ENCODE measurements at places on chromosomes 13 and 19.

GRCh38 chr13:77537289-77537919, 1.9 kb downstream of the SCEL start:
- DNase-seq = no peak

DNA sequence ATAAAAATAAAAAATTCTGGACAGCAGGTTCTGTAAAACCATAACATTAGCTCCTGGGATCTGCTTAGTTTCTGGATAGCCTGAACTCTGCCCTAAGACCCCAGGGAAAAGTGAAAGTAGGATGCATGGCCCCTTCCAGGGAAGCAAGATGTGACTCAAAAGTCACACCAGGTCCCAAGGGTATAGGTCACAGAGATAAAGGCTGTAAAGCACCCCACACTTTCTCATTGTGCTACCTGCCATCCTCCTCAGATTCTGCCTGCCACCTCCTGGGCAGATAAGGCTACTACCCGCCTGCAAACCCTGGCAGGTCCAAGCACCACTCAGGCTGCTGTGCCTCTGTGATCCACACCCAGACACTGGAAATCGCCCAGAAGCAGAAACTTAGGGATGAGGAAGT, 20.6 kb downstream of the FFAR2 start:
- DNase-seq = peak; percentile 37

- no peak for DNase-seq
These were observed 179.9 kb downstream of the VWA8 start for GRCh38 chr13:41780715-41781706.

DNA sequence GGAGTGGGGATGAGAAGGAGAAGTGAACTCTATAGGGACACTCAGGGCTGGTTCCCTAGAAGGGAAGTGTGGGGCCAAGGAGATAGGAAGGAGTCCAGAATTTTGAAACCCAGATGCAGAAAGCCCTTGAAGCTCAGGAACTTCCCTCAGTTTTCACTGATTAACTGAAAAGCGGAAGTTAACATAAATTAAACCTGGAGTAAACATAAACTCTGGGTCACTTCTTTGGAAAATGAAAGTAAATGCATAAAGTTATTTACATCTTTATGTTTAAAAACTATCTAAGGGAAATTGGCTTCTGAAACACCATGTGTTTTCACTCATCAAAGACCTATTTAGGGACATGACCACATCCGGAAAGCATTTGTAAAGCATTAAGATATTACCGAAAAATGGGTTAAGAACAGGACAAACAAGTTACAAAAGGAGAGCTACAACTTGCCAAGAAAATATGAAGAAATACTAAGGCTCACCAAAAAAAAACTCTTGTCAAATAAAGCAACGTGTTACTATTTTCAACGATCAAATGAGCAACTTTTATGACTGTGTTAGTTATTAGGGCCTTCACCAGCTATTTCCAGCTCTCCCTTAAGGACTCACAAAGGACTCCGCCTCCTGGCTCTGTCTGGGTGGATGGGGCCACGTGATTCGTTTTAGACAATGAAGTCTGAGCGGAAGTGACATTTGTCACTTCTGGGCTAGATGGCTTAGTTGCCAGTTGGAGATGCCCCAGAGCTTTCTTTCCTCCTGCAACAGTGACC, 439.1 kb upstream of the ZNF507 start:
- no peak for DNase-seq

- DNase-seq = no peak
These were observed 248.2 kb downstream of the ZNF536 start for GRCh38 chr19:30620354-30620753.

DNA sequence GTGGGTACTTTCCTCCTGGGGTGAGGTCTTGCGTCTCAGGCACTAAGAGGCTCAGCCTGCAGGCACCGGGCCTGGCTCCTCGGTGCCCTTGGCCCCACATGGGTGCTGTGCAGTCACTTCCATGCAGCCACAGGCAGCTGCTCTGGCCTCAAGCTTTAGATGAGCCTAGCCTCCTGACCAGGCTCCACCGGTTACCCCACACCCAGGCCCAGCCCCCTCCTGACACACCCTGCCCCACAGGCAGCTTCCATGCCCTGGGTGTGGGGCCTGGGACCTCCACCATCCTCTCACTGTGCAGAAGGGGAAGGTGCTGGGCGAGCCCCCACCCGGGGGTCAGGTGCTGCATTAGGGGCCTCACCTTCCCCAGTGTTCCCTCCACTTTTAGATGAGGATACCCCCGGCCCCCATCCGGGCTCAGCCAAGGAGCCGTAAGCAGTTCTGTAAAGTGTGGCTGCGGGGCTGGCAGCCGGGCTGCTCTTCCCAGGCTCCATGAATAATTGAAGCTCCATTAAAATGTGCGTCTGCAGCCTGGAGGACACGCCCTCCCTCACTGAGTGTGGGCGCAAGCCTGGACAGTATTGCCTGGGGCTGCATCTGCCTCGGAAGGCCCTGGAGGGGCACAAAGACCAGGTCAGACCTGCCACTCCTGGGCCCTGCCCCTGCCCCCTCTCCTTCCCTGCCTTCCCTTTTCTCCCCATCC, 72.5 kb upstream of the KCTD15 start:
- no peak for DNase-seq

- no peak for DNase-seq
These were observed 1.2 kb downstream of the DAPK3 start for GRCh38 chr19:3969435-3970312.

DNA sequence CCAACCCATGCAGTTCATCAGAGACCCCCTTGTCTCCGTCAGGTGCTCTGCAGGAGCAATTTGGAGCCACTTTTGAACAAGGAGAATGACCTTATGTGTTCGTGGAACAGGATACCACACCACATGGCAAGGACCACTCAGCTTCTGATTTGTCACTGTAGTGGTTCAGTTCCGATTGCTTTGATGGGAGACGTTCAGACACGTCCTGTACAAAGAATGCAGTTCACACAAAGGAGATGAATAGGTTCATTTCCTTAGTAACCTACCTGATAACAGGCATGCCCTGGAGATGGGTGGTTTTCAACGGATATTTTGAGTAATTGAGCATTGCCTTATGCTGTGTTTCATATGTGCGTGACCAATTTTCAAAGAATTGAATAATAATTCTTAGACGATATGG, 17.2 kb downstream of the FGF9 start:
- no peak for DNase-seq

DNA sequence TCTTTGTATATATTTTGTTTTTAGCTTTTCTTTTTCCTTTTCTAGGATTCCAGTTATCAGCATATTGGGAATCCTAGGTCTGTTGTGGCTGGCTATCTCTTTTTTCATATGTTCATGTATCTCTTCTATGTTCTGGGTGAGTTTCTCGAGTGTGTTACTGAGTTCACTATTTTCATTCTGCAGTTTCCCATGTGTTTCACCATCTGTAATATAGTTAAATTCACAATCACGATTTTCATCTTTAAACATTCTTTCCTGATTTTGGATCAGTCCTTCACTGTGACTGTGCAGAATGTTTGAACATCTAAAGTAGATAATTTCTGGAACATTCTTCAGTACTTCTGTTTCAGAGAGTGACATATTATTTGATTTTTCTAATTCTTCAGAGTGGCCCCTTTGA, 862.1 kb downstream of the OLFM4 start:
- no peak for DNase-seq

DNA sequence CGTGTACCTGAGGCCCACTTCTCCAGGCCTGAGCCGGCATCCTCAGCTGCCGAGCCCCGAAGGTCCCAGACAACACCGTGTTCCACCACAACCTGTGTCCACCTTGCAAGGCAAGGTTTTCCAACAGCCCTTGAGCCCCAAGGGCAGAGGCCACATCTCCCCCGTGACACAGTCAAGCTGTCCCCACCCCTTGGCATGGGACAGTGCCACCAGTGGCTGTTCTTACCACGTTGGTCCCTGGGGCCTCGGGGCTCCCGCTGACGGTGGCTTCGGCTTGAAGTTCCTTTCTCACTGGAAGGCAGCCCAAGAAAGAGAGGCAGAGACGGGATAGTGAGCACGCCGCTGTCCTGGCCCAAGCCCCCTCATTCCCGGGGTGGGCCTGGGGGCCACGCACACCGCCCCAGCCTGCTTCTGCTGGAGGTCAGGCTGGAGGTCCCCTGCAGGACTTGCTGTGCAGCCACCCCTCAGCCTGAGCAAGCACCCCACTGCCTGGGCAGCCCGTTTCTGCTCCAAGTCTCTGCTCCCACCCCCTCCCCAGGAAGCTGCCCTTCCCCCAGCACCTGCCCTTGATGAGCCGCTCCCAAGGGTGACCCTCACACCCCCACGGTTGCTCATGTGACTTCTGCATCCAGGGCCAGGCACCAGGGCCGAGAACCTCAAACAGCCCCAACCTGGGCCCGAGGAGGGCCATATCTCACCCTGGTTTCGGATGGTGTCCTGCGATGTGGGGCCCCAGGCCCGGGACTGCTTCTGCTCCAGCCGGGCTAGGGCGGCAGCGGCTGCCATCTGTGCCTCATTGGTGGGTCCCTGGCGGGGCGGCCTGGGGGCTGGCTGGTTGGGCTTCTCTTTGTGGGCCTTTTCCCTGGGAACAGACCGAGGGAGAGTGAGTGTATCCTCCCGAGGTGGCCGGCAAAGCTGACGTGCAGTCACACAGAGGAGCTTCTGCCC, 4.1 kb downstream of the UBXN6 start:
- no peak for DNase-seq

DNA sequence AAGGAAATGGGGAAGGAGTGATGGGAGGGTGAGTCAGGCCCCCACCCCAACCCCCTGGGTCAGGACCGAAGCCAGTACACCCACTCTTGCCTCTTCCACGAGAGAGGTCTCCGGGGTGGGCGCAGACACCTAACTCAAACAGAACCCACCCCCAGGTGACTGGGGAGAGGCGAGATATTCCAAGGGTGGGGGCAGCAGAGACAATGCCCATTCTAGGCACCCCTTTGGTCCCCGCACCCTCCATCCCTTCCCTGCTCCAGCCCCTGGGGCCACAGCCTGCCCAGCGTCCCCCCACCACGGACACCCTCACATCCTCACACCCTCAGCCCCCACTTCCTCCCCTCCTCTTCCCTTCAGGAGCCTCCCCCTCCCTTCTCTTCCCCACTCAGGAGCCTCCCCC, 682 bp downstream of the ZSCAN18 start:
- no peak for DNase-seq

DNA sequence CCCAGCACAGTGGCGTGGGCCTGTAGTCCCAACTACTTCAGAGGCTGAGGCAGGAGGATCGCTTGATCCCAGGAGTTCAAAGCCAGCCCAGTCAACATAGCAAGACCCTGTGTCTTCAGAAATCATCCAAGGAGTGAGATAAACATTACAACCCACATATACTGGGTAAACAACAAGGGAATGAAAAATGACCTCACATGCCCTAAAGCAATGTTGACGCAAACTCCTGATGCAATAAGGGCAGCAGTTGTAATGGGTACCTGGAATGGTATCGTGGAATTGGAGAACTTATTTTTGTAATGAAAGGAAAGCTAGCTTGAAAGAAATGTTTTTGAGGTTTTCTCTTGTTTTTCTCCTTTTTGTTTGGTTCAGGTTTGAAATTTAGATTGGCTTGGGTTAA, 24.5 kb upstream of the LGALS16 start:
- no peak for DNase-seq

GRCh38 chr13:80906860-80907259, 565.9 kb upstream of the SPRY2 start:
- no peak for DNase-seq

GRCh38 chr13:110140099-110140498, 166.9 kb downstream of the COL4A1 start:
- DNase-seq = no peak

- no peak for DNase-seq
These were observed 16.7 kb downstream of the FAAP24 start for GRCh38 chr19:32988724-32989123.

DNA sequence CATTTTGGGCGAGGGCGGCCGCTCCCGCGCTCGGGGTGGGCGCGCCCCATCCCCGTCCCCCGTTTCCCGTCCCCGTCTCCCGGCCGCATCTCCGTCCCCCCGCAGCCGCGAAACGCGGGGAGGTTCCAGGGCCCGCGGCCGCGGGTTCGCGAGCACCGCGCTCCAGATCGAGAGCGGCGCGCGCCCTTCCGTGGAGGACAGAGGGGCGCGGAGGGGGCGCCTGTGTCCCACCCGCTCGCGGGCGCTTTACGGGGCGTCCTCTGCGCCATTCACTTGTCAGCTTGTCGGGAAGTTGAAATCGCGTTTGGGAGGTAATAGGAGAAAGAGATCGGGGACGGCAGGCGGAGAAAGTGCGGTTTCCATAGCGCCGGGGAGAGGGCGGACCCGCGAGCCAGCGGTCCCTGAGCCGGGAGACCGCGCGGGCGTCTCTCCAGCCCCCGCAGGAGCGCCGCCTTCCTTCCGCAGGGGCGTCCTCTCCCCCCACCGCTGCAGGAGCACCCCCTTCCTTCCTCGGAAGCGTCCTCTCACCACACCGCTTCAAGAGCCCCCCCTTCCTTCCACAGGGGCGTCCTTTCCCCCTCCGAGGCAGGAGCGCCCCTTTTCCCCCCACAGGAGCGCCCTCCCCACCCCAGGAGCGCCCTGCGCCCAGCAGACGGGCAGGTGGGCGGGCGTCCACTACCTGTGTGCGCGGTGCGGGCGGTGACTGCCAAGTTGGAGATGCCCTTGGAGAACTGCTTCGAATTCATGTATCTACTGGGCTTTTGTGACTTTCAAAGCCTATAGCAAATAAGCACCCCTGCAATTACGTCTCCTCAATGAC, 962 bp upstream of the IRS2 start:
- no peak for DNase-seq

DNA sequence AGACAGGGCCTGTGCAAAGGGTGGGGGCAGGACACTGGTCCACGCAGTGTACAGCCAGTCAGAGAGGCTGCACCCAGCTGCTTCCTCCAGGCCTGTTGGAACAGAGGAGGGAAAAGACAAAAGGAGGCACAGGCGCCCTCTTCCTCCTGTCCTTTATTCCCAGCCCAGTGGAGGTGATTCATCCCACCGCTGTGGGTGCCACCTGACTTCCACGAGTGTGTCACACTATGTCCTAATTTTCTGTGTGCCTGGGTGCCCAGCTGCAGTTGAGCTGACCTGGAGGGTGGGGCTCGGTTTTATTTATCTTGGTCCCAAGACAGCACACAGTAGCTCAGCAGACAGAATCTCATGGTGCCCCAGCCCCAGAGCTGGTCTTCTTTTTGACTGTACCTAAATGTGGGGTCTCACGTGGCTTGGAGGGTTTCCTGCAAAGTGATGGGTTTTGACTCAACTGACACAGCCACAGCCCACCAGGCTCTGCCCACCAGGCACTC, 9.0 kb downstream of the EPS15L1 start:
- no peak for DNase-seq

DNA sequence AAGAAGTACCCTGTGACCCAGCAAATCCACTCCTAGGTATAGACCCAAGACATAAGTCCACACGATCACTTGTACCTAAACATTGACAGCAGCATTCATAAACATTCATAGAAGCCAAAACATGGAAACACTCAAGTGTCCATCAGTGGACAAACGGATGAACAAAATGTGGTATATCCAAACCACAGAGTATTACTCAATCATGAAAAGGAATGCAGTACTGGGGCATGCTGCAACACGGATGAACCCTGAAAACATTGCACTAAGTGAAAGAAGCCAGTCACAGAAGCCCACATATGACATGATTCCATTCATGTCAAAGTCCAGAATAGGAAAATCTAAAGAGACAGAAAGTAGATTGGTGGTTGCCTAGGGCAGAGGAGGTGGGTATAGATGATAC, 22.8 kb upstream of the CCNE1 start:
- DNase-seq = no peak

Measured in dorsolateral prefrontal cortex (tissue), 122 donors.